Left colon (tissue), 2 donors: ENCODE measurements at places on chromosomes 1 and 21.

DNA sequence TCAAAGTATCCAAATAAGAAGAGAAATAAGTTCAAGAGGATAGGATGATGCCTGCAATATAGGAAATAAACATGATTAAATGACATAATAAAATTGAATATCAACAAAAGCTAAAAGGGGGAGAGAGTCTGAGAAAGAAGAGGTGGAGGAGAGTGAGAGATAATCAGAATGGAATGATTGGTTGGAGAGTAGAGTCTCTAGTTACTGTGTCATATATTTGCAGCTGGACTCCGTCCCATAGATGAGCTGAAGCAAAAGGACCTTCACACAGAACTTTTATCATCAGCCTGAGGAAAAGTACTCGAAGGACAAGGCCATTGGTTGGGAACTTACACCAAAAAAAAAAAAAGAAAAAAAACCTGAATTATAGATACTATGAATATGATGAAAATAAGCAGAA is 22.8 kb upstream of the S100A2 start:
- no peak for DNase-seq

- DNase-seq, result no peak
Observed at GRCh38 chr1:86757272-86757984, 53.1 kb downstream of the SH3GLB1 start.

- DNase-seq, result peak; percentile 79
Observed at GRCh38 chr1:32753532-32754316, 51.2 kb upstream of the SYNC start.

GRCh38 chr1:212286556-212287131 is 1.4 kb downstream of the PPP2R5A start:
- no peak for DNase-seq

GRCh38 chr1:107821340-107821739 is 143.6 kb downstream of the VAV3 start:
- no peak for DNase-seq

DNA sequence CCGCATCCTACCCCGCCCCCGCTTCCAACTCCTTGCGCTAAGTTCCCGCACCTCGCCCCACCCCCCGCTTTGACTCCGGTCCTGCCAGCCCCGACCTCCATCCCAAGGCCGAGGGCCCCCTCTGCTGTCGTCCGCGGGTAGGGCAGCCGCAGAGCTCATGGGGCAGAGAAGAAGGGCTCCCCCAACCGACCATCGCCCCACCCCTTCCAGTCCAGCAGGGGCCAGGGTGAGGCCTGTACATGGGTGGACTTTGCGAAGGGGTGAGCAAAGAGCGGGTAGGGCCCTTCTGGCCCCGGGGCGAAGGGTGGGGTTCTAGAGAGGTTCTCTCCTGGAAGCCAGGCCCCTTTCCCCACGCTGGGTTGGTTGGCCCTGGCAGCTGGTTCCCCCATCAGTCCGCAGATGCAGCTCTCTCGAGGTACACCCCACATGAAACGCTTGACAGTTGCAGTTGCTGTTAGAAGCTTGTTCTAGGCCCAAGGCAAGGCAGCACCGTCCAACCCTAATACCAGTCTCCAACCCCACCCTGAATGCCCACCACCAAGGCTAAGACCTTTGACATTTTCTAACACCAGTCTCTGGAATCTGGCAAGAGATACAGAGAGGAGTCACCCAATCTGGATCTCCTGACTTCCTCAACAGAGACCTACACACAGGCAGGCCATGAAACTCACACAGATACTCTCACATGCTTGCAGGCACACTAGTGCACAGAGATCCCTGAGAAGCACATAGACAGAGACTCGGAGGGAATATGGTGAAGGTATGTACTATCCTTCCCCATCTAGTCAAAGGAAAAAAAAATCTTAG is 25.3 kb upstream of the ADGRB2 start:
- DNase-seq, result peak; percentile 99

DNA sequence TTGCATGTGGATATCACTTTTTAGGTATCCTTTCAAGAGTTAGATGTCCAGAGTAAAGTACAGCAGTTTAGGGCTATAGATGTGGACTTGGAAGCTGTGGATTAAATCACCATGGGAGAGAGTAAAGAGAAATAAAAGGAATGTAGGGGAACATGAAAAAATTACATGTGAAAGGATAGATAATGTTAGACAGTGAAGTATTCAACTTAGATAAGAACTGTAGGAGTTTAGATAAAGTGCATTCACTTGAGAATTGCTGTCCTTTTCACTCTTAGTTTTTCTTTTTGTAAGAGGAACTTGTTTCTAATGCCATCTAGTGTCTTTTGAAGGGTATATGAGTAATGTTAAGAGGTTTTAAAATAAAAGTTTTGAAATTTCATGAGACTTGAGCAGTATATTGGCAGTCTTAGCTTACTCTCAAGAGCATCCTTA is 40.1 kb downstream of the MAST2 start:
- DNase-seq, result no peak

GRCh38 chr1:203915811-203916210 is 54.4 kb downstream of the SNRPE start:
- DNase-seq, result no peak

DNA sequence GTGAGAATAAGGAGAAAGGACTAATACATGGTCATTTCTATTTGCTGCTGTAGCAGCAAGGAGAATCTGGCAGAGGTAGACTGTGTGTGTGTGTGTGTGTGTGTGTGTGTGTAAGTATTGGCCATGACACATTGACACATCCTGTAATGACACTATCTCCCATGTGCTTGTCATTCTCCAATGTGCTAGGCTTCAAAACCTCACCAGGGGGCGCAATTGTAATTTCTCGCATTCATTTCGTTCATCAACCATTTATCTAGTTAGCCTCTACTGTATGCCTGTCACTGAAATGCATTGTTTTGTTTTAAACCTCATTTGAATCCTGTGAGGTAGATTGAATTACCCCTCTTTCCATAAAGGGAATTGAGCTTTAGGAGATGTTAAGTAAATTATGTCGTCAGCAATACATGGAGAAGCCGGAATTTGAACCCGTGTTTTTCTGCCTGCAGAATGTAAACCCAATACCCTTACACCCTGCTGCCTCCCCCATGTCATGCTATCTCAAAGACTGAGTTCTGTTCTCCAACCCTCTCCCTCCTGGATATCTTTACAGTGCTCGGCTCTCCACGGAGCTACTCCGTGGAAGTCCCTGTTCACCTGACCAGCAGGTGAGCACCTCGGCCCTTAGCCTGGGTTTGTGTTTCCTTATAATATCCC is 100.8 kb downstream of the UCK2 start:
- DNase-seq, result no peak

DNA sequence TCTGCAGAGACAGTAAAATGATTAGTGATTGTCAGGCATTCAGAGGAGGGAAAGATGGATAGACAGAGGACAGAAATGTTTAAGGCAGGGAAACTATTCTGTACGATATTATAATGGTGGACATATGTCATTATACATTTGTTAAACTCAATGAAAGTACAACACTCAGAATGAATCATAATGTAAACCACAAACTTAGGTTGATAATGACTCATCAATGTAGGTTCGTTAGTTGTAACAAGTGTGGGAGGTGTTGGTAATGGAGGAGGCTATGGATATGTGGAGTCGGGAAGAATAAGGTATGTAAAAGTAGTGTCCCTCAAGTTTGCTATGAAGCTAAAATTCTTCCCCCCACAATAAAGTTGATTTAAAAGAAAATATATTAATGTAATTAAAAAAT is 455.0 kb downstream of the BRINP3 start:
- DNase-seq, result no peak

DNA sequence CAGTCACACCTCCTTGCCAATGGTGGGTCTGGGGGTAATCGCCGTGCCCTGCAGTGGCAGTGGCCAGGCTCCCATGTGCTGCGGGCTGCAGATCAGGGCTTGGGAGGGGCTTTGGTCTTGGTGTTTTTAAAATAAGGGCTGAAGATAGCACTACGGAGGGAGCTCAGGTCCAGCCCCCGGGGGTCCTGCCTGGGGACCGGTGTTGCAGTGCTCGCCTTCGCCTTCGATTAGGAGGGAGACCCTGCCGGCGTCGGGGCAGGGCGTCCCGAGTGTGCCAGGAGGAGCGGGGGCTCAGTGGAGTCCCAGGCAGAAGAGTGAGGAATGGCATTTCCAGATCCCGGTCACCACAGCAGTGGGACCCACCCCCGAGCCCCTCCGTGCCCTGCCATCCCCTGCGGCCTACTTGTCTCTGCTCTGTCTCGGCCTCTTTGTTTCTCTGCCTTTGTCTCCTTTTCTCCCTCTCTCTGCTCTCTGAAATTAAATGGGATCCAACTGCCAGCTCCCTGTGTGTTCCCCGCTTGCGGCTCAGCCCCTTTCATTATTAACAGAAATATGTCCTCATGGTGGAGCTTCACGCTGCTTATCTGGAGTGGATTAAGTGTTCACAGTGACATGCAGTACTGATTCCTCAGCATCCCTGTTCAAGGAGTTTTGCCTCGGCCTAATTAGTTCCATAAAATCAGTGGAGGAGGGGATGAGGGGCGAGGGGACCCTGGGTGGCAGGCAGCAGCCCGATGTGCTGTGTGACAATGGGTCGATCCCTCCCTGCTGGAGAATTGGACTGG is 44.4 kb downstream of the DMRTB1 start:
- DNase-seq, result no peak

- DNase-seq, result no peak
Observed at GRCh38 chr21:31326522-31327242, 17.4 kb downstream of the TIAM1 start.

GRCh38 chr1:205188098-205188497 is 23.4 kb downstream of the DSTYK start:
- DNase-seq, result no peak

DNA sequence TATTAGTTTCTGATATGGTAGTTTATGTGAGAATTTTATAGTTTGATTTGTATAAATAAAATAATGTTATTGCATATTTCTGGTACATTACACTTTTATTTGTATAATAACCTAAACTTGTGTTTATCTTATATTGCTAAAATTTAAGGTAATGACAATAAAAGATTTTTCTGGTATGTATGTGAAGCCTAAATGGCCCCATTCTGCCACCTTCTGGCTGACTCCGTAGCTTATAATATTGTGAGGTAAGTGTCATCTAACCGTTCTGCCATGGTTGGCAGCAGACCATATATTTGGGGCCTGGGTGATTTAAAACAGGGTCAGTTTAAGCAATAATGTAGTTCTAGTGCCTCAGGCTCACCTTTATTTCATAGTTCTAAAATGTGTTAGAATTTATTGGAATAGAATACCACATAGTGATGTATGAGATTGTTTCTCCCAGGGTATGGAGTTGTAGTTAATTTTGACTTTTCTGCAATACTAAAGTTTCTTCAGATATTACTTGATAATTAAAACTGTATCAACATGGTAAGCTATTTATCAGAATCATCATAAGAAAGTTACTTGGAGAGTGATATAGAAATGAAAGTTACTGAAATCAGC is 21.2 kb upstream of the PRKACB start:
- peak; percentile 67 for DNase-seq

DNA sequence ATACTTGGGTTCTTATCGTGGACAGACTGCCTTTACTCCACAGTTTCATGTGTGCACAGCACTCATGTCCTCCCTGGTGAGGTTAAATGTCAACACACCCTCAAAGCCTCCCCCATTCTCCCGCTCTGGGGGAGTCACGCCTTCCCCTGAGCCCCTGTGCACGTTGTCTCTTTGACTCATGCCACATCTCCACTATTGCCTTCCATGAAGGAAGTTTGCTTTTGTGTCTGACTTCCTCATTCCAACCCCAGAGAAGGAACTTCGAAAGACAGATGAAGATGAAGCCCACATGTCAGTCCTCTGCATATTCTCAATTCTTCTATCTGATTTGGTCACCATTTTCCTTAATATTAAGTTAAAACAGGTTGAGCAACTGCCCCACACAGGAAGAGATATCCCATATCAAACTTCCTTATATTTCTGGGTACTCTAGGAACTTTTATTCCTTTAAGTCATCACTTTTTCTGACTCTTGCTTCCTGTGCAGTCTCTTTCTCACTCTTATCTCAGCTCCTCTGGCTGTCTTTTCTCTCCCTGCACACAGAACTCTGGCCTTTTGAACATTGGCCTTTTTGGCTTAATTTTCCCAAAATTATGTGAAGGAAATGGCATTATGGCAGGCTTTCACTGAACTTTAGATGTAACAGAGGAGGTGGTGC is 41.5 kb downstream of the C4BPA start:
- DNase-seq, result no peak

- no peak for DNase-seq
Observed at GRCh38 chr1:19397217-19397945, 85.3 kb downstream of the SLC66A1 start.

- no peak for DNase-seq
Observed at GRCh38 chr1:174480324-174480723, 32.6 kb downstream of the GPR52 start.

- DNase-seq, result no peak
Observed at GRCh38 chr1:87030740-87031690, 116.6 kb downstream of the HS2ST1 start.

DNA sequence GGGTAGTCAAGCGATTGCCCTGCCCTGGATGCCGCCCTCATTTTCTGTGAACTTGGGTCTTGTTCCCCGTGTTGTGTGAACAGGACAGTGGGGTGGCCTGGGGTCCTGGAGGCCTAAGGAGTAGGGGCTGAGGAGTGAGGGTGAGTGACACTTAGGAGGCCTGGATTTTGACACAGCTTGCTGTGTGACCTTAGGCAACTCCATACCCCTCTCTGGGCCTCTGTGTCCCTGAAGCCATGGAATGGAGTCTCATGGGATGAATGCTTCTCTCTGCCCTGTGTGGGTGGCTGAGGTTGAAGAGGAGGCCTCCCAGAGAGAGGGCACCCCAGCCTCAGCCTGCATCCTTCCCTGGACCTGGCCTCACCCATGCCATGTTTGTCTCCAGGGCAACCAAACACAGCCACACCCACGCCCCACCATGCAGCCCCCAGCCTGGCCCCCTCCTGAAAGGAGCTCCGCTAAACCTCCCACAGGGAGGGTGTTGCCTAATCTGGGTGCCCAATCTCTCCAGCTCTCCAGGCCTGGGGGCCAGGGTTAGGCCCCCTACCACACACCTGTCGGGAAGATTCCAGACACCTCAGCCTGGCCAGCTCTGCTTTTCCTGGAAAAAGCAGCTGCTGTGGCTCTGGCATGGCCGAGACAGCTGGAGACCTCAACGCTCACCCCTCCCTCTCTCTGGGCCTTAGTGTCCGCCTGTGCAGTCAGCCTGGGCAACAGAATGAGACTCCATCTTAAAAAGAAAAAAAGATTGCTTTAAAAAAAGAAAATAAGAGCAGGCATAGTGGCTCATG is 9.9 kb downstream of the MYOM3 start:
- DNase-seq, result no peak

DNA sequence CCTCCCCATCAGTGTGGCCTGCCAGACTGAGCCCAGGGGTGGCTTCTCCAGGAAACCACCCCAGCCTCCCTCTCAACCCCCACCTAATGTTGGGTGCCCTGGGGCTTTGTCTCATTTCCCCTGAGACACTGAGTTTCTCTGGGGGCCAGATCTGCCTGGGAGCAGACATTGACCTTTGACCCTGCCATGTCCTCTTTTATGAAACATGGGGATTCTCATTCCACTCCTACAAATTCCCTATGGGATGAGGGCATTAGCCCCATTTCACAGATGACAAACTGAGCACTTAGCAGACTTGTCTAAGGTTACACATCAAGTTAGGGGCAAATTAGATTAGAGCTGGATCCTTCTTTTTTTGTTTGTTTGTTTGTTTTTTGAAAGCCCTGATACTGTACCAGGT is 24.1 kb downstream of the RHBG start:
- no peak for DNase-seq

GRCh38 chr1:181028196-181028595 is 5.5 kb upstream of the STX6 start:
- DNase-seq, result no peak

GRCh38 chr1:10210841-10211804 is 753 bp downstream of the KIF1B start:
- peak; percentile 86 for DNase-seq

GRCh38 chr1:227223171-227223806 is 95.0 kb downstream of the CDC42BPA start:
- DNase-seq, result no peak
